ENCODE measurements at places on chromosomes 12 and 14.

GRCh38 chr14:26128931-26129671 is 468.7 kb downstream of the NOVA1 start:
- DNase-seq, result no peak

GRCh38 chr12:90216815-90217214 is 508.2 kb upstream of the ATP2B1 start:
- no peak for DNase-seq

DNA sequence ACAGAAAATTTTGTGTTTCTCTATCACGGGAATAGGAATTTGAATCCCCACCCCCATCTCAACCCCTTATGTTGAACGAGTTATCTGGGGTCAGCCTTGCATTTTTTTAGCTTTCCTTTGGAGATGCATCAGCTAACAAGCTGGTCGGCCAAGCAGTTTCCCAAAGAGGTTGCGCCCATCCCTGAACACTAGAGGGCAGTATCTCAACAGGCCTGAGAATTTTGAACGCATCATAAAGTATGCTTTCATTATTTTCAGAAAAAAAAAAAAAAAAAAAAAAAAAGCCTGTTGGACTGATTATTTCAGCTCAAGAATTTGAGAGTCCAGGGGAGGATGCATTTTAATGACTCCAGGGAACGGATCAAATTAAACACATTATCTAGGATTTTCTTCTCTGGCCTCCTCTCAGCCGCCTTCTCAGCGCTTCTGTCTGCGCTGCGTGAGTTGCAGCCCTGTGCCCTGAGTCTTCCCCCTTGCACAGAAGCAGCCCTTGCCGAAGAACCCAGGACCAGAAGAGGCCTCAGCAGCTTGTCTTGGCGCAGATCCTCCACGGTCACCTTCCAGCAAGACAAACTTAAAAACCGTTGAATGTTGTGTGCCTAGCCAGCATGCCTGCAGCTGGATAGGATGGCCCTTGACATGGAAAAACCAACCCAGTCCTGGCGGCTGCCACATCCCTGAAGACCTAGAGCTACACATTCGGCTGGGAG is 76.6 kb upstream of the GZMB start:
- peak; percentile 40 for DNase-seq

GRCh38 chr14:52307905-52308304 is 6.2 kb upstream of the PTGER2 start:
- DNase-seq, result no peak

DNA sequence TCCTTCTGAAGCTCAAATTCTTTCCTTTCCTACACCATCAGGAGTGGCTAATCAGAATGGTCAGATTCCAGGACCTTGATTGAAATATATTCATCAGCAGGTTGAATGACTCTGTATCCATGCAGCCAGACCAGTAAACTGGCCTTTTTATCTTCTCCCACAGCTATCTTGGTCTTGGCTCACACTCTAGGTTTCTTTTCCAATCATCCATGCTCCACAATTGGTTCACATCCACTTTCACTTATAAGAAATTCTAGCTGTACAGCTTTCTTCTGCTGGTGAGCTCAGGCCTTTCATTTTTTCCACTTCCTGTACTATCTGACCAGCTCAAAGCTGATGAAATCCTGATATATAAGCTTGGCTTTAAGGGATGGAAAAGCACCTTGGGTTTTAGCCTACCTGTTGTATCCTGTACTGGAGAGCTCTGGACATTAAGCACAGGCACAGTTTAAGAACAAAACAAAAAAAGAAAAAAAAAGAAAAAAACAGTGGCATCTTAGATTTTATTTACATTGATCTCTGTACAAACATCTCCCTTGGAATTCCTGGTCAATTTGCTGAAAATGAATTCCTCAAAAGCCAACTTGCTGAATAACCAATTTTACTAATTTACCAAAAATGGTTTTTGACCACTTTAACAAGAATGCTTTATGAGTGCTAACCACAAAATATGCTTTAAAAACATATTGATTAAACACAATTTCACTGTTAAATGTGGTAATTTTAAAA is 91.6 kb upstream of the PAWR start:
- no peak for DNase-seq

DNA sequence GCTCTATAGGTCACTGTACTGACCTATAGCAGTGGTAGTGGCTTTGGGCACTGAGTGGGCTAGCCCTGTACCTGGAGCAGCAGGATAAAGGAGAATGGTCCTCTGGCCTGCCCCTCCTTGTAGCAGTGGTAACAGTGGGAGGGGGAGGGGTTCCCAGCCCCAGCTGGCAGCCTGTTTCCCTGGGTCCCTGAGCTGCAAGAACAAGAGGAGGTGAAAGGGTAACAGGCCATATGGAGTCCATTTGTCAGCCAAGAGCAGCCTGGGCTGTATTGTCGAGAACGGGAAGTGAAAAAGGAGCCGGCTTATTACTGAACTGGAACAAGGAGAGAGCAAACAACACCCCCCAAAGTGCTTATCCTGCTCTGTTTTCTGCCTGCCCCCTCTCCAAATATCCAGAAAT is 73.8 kb upstream of the SRSF5 start:
- no peak for DNase-seq

DNA sequence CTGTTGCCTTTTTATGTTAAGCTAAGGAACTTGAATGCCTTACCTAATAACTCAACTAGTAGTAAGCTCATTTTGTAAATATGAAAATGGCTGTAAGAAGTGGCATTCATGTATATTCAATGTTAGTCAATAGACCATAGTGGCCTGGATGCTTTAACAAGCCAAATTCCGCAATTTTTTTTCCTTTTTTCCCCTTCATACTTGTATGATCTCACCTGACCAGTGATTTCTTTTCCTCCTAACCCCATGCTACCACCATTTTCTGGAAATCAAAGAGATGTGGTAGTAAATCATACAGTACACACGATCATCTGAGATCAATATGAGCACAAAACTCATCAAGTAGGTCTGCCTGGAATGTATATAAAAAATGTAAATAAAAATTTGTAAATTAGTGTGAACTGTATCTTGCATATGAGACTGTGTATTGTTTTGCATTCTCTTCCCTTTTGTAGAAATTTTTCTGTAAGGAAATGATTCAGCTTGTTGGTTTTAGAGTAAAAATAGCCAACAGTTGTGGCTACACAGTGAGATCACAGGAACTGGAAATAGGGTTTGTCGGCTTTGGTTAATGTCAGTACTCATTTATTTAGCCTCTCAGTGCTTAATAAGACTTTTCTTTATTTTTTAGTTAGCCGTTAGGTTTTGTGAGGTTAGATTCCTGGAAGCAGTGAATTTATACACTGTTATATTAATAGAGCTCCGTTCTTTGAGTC is 62.5 kb downstream of the ETNK1 start:
- no peak for DNase-seq

GRCh38 chr12:78820946-78821345 is 43.6 kb upstream of the SYT1 start:
- no peak for DNase-seq

DNA sequence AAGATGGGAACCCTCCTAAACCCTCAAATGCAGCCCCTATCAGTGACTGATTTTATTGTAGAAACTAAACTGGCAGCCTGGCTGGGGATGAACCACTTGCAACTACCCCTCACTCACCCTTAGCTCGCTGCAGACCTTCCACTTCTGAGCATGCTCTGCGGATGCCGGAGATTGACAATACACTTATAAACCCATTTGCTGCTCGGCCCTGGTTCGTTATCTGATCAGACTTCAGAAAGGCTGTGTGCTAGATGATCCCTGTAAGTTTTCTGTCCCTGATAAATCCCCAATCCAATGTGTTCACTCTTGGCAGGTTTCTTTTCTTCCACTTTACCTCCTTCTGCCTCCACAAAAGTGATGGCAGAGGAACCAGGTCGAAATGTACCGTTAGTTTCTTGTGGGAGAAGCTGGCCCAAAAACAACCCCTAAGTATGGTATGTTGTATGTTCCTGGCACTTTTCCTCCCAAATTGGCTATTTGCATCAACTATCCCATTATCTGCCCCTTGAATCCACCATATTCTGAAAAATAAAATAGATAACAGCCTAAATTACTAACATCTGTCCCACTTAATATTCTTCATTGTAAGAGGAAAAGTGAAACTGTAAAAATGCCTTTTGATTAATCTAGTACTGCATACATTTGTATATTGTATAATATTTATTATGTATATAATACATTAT is 18.8 kb downstream of the RPH3A start:
- DNase-seq, result no peak

GRCh38 chr14:52079239-52079959 is 10.5 kb upstream of the NID2 start:
- no peak for DNase-seq

DNA sequence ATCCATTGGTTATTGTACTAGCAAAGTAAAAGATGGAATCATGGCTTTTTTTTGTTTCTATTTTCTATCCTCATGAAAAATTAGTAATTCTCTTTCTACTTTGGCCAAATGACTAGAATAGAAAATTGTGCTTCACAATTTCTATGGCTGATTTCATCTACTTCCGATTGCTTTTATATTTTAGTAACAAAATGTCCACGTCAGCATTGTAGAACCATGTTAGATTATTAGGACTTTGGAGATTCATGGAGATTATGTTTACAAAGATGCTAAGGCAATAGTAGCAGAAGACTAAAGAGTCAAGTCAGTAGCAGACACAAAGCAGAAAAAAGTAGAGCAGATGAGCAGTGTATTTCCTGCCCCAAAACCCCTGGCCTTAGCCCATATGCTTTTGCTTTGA is 113.6 kb downstream of the C12orf42 start:
- DNase-seq, result no peak

DNA sequence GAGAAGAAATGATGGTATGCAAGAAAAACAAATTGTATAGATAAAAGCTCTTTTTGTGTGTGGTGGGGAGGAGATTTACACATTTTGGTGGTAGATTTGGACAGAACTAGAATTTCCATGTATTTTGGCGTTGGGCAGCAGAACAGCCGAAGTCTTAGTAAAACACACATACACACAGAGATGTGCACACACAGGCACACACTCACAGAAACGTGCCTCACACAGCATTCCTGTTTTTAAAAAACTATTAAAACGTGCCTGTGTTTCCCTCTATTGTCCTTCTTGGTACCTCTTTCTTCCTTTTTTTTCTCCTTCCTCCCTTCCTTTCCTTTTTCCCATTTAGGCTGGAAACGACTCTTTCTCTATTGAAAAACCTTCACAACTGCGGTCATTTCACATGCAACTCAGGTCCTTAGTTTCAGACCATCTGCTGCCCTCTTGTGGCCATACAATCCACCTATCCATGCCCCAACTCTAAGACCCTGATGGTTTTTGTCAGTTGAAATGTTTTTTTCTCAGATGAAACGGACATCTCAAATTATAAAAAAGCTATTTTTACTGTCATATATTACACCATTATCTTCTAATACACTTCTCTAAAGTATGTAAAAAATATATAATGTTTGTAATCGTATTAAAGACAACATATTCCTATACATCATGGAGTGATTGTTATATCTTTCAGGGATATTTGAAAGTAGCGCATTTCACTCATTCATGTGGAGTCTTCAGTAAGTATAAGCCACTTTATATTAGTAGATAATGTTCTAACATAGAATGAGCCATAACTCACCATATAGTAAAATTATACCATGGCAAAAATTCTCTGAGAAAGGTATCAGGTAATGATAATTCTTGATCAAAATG is 386.7 kb upstream of the NOVA1 start:
- no peak for DNase-seq

GRCh38 chr14:83744224-83744623 is 1785.7 kb upstream of the FLRT2 start:
- no peak for DNase-seq

DNA sequence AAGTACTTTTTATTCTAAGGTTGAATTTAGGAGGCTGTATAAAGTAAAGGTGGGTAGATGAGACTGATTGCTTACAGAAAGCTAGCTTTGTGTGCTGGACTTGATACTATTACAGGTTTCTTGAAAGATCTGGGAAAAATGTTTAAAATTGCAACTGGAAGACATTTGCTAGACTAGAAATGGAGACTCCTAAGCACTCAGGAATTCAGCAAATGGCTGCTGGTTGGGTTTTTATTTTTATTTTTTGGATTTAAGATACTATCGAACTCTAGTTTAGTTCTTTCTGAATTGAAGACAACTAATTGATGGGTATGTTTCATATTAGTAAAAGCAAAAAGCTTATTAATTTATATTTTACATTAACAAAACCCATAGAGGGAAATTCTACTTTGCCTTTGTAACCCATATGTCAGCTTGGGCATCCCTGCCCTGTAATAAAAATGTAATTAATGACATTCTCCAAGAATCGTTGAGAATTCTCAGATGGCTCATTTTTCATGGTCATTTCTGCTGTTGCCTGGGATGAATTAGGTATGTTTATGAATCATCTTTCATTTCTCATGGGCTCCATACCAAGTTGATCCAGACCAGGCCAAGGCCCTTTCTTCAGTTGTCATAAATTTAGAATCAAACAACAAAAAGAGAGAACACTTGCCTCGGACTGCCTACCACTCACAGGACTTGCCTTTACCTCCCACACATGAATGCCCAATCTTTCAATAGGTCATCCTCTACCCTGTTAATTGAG is 102.1 kb downstream of the ERGIC2 start:
- no peak for DNase-seq

GRCh38 chr12:124544311-124544970 is 23.0 kb downstream of the NCOR2 start:
- no peak for DNase-seq

- no peak for DNase-seq
Observed at GRCh38 chr12:129886541-129886940, 17.3 kb downstream of the TMEM132D start.

- DNase-seq, result no peak
Observed at GRCh38 chr12:26378711-26379110, 183.3 kb downstream of the SSPN start.

GRCh38 chr12:9794484-9795093 is 32.7 kb upstream of the KLRF1 start:
- DNase-seq, result no peak

- no peak for DNase-seq
Observed at GRCh38 chr14:104478656-104479055, 100.9 kb upstream of the C14orf180 start.

DNA sequence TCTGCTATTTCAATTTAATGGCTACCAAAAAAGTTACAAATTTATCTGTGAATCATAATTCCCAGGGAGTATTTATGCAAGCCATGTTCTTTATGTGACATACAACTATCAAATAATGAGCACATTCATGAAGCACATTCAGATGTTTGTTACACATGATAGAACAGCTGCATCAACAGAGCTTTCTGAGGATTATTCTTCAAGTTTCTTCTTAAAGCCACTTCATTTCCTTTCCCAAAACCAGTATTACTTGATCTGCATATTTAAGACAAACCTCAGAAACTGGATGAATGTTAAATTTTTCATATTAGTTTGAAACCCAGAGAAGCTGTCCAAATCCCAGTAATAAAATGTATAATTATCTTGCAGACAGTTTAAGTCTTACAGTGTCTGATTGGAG is 73.6 kb upstream of the SOX5 start:
- no peak for DNase-seq
